ENCODE measurements at places on chromosomes 2 and 18.

GRCh38 chr2:220458051-220458450, 830.6 kb downstream of the SLC4A3 start:
- DNase-seq, result no peak

GRCh38 chr2:237701859-237702390, 74.5 kb downstream of the LRRFIP1 start:
- DNase-seq, result no peak

DNA sequence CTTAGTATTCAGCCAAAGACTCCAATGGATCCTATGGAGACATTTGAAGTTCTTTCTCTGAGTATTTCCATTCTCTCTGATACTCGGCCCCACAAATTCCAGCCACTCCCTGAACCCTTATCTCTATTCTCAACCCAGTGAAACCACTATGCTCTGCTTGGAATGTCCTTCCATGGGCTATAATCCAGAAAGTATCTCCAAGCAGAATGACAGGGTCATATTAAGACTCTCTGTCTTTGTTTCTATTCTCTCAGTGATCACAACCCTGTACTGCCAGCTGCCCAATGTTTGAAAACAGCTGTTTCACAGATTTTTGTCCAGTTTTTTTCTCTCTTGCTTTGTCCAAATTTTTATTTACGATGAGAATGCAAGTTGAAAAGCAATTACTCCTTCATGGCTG, 21.9 kb downstream of the CHMP3 start:
- DNase-seq, result peak; percentile 41

DNA sequence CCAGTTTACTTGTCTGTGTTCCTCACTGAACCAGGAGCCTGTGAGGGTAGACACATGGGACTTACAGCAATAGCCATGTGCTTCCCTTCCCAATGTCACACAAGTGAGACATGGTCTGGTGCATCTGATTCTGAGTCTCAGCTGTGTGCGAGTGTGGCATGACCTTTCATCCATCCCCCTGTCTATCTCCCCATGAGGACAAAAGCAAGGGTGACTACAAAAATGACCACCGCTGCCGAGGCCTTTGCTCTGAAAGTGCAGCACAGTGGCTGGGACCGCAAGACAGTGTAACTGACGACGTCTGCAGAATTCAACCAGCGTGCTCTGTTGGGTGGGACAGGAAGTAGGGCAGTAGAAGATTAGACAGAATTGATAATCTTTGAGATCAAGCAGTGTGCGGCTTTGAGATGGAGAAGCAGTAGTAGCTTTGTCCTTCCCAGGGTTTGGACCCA, 50.5 kb downstream of the RAB31 start:
- DNase-seq, result no peak

DNA sequence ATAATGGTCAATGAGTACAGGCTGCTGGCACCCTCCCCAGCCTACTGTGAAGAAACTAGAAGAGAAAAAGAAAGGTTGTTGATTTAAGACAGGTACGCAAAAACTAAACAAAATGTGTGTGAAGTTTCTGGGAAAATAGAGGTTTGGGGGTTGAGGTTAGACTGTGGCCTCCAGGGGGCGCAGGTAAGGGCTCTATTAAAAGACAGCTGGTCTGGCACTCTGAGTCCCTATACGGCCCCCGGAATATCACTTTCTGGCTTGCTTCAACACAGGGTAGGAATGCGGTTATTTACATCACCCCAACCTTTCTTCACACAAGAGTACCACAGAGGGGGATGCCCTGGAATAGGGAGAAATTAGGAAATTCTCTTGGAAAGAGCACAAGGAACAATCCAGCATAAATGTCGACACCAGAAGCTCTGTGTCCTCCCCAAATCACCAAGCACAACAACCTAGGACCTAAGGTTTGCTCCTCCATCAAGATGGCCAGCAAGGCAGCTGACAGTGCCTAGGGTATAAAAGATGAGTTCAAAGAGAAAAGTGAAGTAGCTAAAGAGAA, 480.8 kb upstream of the KLHL29 start:
- DNase-seq, result peak; percentile 1

- DNase-seq, result no peak
These were observed 13.8 kb upstream of the MGAT5 start for GRCh38 chr2:134240061-134240460.

DNA sequence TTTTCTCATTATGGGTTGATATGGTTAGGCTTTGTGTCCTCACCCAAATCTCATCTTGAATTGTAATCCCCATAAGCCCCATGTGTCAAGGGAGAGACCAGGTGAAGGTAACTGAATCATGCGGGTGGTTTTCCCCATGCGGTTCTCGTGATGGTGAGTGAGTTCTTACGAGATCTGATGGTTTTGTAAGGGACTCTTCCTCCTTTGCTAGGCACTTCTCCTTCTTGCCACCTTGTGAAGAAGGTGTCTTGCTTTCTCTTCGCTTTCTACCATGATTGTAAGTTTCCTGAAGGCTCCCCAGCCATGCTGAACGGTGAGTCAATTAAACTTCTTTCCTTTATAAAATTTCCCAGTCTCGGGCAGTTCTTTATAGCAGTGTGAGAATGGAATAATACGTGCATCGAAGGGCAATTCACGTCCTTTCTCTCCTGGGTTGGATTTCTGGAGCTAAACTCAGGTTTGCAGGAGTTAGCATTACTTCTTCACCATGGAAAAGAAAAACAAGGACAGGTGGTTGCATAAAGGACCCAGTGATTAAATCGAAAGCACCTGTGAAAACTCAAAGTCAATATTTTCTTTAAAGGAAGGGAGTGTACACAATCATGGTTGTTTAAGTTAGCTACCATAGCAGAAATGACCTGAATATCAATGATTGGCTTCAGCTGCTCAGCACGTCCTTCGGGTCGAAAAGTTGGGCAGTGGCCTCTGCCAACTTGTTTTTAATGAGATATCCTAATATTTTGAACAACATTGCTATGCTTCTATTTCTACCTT, 54.1 kb downstream of the CDC42EP3 start:
- no peak for DNase-seq

GRCh38 chr2:28716265-28716865, 35.3 kb upstream of the PPP1CB start:
- peak; percentile 93 for DNase-seq

DNA sequence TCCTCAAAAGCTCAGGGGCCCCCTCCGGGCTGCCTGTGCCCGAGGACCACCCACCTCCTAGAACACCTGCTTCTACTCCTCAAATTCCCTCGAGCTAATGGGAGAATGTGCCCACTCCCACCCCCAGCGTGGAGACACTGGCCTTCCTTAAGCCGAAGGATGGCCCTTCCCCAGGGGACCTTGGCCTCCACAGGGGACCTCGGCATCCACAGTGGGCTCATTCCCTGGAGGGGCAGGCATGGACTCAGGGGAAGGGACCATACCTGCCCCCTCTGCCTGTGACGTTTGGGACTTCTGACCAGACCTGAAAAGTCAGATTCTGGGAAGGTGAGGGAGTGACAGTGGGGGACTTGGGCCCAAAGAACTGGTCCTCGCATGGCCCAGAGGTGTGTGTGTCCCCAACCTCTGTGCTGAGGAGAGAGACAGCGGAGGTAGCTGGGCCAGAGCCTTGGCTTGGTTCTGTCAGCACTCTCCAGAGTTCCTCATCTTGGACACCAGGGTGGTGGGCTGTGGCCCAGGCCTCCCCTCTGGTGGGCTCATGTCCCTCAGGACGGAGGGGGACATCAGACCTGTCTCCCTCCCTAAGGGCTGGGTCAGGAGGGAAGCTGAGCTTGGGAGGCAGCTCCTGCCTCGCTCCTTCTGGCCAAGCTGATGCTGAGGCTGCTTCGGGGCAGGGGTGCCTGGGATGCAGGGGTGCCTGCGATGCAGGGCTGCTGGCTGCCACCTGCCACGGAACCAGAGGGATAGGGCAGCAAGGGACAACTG, 240.4 kb downstream of the HAUS1 start:
- DNase-seq, result no peak

- DNase-seq, result peak; percentile 40
These were observed 227.5 kb downstream of the TTC32 start for GRCh38 chr2:19674051-19675002.

- no peak for DNase-seq
These were observed 210.0 kb upstream of the ACVR2A start for GRCh38 chr2:147634826-147635225.

DNA sequence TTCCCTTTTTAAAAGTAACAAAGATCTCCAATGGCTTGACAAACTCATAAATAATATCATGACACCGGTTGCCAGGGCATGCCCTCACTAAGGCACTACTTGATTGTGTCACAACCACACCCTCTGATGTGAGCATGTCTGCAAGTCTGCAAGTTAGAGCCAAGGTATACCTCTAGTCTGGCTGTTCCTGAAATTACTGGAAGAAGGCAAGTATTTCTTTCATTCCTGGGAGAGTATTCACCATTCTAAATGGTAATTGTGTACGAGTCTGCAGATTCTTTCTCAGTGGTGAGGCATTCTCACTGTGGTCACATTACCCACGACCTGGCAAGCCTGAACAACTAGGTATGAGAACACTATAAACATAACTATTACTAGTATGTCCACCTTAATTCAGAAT, 25.7 kb upstream of the RNU4ATAC start:
- peak; percentile 97 for DNase-seq

DNA sequence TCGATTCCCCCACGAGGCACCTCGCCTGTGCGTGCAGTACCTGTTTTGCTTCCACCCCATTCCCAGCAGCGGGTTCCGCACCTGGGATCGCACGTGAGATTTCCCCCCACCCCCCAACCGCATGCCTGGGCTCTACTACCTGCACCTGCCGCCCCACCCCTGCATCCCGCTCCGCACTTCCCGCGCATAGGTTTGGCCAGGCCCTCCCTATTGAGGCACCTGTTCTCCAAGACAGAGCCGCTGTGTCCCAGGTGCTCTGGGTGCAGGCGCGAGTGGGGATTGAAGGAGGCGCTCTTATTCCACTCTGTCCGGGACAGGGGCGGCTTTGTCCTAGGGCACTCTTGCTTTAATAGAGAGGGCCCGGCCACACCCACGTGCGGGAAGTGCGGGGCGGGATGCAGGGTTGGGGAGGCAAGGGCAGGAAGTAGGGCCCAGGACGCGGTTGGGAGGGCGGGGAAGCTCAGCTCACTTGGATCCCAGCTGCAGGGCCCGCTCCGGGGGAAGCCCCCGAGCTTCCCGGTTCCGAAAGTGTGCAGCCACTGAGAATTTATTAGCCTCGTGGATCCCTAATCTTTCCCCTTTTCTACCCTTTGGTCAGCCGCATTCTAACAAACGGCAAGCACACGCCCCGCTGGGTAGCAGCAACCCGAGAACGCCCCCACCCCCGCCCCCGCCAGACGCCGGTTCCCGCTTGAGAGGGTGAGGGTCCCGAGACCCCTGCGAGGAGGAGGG, 670 bp upstream of the MOCOS start:
- peak; percentile 41 for DNase-seq

DNA sequence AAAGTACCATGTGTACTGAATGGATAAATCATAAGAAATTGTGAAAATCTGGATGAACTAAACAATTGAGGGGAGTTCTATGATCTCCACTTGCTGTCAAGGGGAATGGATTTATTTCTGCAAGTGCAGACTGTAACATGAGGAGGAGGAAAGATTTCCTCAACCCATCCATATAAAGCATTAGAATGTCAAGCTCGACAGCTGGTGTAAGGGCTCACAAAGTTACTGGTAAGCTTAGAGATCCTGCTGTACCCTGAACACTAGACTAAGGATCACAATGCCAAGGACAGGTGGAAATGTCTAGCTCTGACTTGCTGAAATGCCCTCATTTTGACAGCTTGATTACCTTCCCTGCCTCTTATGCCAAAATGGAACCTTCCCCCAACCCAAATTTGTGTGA, 125.3 kb downstream of the TCF4 start:
- no peak for DNase-seq

DNA sequence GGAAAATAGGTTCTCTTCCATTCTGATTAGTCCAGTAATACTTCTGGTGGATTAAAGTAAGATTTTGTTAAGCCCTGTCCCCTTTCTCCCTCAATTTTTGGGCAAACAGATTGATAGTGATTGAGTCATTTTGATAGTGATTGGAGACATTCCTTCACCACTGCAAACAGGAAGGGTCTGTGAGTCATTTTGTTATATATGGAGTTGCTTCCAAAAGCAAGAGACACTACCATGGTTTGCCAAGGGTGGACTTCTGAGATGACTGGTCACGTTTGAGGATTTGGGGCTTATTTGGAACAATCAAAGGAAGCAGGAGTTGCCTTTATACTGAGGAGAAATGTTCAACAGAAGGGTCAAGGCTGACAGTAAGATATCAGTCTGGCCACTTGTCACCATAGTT, 249.9 kb downstream of the PARD3B start:
- no peak for DNase-seq

DNA sequence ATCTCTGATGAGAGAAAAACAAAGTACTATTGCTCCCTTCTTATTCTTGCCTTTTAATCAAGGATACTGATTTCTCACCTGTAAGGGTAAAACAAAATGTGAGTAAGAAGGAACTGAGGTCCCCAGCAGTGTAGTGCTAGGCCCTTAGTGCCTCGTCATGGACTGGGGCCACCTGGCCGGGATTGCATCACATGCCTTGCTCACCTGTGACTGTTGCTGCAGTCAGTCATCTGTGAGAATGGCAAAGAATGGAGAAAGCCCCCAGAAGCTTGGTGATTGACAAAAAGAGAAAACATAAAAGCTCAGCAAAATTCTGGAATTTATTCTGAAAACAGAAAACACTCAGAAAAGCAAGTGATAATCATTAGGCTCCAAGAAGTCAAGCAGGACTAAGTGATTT, 63.4 kb downstream of the SPATS2L start:
- DNase-seq, result no peak

GRCh38 chr2:219169930-219170654, at the start of gene SLC23A3:
SLC23A3 (minus strand) TSS chr2:219170029; CDS start chr2:219169984, 45 bp downstream.
- no peak for DNase-seq

- no peak for DNase-seq
These were observed 16.8 kb upstream of the TMEM37 start for GRCh38 chr2:119414894-119415293.

DNA sequence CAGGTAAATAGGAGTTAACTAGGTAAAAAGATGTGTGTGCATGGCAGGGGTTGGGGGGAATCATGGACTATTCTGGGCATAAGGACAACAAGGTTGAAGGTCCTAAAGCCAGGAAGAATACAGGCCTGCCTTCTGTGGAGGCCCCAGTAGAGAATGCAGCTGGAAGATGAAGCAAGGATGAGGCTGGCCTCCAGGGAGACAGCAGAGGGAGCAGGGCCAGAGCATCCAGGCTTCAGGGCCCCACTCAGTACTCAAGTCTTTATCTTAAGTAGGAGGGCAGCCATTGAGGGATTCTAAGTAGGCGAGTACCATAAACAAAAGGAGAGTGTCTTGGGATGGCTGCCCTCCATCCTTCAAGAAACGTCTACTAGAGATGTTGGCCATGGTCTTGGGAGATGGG, 101.8 kb upstream of the APCDD1 start:
- no peak for DNase-seq

DNA sequence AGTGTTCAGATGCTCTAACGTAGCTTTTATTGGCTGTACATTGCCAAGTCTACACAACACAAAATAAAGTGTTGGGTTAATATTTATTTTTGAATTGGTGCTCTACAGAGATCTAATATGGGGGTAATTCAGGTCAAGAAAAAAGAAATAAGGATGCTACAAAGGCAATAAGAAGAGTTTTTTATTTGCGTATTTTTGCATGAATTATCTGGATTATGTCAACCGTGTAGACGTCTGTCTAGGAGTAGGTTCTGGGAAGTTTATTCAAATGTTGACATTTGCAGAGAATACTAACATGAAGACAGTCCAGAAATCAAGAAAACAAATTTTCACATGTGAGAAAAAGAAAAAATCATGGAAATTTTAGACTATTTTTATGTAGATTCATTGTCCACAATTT, 876.7 kb upstream of the POU3F3 start:
- no peak for DNase-seq

GRCh38 chr18:48887294-48887904, 63.4 kb downstream of the SMAD7 start:
- DNase-seq, result no peak

Data from astrocyte of the hippocampus (primary cell).